ENCODE measurements at places on chromosomes 16 and 17. TPM values are rescaled to one million over a fixed set of nuclear protein-coding genes. Genes with fewer than 3 reads are reported as not detected.

The PPY gene
- total RNA-seq, result 51.6 TPM

The TNFRSF17 gene
- total RNA-seq, result not detected

DNA sequence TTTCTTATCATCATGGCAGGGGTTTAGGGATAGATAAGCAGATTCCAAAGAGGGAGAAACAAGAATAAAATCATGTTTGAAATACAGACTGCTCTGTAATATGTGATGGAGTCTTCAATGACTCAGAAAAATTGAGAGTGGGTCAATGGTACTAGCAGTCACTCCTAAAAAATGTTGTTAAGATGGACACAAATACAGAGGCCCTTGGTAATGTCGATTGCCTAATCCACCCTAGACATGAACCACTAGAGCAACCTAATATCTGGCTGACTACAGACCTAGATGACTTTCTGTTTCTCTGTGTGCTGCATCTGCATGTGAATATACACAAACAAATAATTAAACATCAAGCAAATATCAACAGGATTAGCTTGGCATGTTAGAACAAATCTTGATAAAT lies 135.8 kb downstream of the CDH8 start:
- no peak for DNase-seq

GRCh38 chr17:7513850-7514419 lies 29.8 kb downstream of the POLR2A start:
- no peak for DNase-seq

DNA sequence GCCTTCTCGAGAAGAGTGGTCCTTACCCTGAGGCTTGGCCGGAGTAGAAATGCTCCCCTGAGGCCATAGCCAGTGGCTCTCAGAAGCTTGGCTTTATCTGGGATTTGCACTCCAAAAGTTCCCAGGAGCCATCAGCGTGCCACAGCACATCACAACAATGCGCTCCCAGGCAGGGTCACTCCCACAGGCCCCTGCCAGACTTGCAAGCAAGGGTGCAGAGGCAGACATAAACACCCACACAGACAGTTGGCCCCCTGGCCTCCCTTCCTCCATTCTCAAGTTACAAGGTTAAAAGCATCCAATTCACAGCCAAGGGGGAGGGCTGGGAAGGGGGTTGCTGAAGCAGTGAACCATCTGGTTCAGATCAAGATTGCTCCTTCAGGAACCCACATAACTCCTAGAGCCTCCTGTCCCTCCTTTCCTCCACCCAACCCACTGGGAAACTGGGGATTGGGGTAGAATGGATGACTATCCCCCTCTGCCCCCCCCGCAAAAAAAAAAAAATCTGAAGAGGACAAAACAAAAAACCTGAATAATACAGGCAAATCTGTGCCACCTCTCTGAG lies 1.8 kb downstream of the ST3GAL2 start:
- DNase-seq, result no peak

DNA sequence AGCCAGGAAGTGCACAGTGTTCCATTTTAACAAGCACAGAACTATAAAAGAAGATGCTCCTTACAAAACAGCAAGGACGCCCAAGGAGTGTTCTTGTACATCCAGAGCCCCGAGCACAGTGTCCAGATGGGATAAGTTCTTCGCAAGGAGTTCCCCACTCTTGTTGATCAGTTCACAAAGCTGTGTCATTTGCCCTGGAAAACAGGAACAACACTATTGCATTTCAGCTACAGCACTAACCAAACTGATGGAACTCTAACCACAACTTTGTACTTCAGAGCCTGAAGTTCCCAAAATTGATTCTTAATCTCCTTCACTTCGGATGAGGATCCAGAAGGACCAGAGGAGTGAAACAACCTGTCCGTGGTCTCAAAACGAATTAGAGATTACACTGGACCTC lies 5.1 kb downstream of the COPS3 start:
- DNase-seq, result no peak
